HFFc6 (cell line): ENCODE measurements at places on chromosomes 2 and 18.

DNA sequence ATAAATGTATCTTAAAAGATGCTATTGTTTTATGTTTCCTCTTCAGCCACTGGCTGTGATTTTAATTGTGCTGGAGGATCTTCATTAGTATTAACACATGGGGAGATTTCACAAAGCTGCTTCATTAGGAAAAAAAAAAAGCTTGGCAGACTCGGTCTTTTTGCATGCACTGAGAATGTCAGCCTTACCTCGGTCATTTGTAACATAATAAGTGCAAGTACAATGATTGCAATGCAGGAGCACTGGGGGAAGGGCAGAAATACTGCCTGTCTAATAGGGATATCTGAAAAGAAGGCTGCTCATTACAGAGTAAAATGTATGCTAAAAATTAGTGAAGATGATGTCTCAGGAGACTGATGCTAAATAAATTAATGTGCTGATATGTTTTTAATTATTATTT, 1.3 kb upstream of the BAZ2B start:
- no peak for DNase-seq

DNA sequence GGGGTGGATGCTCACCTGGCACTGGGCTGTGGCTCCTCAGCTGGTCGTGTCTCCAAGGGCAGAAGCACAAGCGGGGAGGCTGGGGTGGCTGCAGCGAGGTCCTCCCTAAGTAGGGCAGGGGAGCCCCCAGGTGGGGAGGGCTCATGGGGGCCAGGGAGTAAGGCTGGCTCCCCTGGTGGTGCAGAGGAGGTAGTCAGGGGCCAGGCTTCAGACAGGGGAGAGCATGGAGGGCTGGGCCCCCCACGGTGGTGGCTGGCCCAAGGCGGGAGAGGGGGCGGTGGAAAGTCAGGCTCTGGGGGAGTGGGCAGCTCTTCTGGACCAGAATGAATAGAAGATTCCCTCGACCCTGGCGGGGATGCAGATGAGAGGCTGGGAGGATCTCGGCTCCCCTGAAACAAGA, 8.1 kb upstream of the SFXN5 start:
- no peak for DNase-seq

DNA sequence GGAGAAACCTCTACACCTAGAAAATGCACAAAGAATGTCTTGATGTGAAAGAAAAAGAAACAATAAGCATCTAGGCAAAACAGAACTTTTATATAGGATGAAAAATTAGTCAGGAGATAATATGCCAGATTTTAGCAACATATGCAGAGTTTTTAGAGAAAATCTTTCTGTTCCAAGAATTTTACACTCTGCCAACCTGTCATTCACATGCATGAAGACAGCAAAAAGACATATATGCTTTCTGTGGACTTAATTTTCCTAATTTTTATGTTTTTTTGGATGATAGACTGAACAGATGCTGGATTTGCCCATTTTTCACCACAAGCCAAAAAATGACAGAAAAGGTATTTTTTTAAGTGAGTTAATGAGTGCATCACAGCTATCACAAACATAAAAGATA, 637.3 kb downstream of the TRIB2 start:
- no peak for DNase-seq

DNA sequence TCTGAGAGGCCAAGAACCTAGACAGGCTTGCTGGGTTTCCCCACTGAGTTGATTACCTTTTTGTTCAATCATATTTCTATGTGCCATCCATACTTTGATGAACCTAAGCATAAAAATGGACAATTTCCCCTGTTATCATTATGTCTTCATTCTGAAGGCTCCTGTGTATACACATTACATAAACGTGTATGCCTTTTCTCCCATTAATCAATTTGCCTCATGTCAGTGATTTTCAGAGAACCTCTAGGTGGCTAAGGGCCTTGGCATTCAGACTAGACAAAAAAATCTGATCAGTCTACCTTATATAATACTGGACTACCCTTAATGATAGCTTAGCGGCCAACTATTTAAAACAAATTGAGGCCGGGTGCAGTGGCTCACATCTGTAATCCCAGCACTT, 4.1 kb upstream of the PEX13 start:
- no peak for DNase-seq

DNA sequence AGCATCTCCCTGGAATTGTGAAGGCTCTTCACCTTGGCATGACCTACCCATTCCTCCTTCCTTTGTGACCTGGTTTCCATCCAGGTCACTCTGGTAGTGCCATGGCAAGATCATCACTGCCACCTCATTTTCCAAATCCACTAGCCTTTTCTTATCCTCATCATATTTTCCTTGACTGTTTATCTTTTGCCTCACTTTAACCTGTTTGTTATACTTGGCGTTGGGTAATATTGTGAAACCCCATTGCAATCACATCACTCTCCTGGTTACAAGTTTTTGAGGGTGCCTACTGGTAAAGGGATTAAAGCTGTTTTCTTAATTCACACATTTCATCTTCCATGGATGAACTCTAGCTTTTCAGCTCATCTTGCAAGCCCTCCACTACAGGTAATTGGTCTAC, 39.1 kb upstream of the IGFBP2 start:
- no peak for DNase-seq

- DNase-seq: no peak
These were observed 69.4 kb downstream of the TET3 start for GRCh38 chr2:74053959-74054715.

DNA sequence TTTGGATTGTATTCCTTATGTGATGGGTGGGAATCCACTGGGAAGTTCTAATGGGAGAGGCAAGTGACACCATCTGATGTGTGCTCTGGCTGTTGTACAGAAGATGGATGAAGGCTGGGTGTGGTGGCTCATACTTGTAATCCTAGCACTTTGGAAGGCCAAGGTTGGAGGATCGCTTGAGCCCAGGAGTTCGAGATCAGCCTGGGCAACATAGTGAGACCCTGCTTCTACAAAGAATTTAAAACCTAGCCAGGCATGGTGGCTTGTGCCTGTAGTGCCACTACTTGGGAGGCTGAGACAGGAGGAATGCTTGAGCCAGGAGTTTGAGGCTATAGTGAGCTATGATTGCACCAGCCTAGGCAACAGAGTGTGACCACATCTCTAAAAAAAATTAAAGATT, 10.6 kb upstream of the MSH6 start:
- no peak for DNase-seq

DNA sequence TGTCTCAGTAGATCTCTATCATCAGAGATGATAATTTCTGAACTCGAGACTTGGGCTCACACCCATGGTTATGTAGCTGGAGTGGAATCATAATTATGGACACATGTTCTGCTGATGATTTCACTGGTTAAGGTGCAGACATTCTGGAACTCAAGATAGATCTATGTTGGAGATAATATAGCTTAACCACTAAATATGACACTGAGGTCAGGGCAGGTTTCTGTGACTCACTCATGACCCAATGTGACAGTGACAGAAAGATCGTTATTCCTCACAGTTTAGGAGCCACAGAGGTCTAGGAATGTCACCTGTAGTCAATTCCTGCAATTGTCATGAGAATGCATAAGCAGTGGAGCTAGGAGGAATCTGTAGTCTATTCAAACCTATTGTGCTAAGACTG, 828.6 kb downstream of the TRIB2 start:
- no peak for DNase-seq

DNA sequence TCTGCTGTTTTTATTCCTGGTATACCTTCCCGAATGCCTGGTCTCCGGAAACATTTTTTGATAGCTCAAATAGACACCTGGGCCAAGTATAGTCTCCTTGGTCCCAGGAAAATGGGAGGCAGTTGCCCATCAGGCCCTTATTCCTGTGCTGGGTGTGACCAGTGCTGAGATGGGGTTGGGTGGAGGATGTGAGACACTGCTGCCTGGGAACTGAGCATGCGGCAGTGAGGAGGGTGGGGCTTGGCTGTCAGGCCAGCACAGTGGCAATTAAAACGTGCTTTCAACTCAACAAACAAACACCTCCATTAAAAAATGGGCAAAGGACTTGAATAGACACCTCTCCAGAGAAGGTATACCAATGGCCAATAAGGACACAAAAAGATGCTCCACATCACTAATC, 12.5 kb downstream of the KLHL29 start:
- no peak for DNase-seq

GRCh38 chr2:226463154-226463553, 336.5 kb downstream of the IRS1 start:
- no peak for DNase-seq

DNA sequence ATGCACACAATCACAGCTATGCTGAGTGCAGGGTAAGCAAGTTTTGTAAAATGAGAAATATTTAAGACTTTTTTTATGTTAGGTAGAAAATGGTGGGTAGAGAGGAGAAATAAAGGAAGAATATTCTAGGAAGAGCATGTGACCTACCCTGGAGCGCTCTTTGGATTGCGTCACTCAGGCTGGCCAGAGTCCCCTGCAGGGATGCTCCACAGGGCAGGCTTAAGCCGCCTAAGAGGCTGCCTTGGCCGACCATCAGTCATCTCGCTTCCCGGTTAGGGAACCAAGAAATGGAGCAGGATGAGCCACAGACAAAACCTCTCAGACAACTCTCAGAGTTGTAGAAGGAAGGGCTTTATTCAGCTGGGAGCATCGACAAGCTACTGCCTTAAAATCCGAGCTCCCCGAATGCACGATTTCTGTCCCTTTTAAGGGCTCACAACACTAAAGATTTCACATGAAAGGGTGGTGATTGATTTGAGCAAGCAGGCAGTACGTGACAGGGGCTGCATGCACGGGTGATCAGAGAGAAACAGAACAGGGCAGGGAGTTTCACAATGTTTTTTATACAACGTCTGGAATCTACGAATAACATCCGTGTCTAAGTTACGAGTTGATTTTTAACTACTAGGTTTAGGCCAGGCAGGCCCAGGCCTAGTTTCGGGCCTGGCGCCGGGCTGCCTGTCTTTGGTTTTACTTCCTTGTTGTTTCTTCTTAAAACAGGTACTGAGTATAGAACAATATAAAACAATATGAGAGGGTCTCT, 1072.0 kb downstream of the CBLN2 start:
- DNase-seq: no peak

GRCh38 chr2:181241366-181241765, 215.8 kb upstream of the ITGA4 start:
- no peak for DNase-seq

DNA sequence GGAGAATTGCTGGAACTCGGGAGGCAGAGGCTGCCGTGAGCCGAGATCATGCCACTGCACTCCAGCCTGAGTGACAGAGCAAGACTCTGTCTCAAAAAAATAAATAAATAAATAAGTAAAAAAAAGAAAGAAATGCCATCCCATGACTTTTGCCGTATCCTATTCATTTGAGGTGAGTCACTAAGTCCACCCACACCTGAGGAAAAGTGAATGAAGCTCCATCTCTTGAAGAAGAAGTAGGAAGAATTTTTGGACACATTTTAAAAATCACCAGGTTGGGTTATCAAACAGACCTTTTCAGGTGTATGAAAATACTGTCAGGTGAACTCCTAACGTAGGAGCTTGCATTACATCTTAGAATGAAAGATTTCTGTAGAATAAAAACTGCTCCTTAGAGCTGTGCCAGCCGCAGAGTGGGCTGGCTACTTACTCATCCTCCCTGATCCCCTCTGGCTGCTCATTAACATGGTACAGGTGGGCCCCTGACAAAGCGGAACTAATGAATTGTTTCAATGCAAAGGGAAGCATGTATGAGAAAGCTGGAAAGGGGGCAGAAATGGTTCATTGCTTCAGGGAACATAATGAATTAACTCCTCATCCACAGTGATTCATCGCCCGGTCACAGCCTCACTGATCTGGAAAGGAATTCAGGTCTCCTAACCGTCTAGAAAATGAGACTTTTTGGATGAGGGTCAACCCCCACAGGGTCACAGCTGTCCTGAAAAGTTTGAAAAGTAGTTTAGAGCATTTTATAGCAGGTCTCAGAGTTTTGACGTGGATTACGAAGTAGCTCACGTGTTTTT, 191.4 kb downstream of the SPP2 start:
- peak; percentile 78 for DNase-seq

- DNase-seq: peak; percentile 45
These were observed 92.3 kb downstream of the B3GNT2 start for GRCh38 chr2:62287899-62288880.

DNA sequence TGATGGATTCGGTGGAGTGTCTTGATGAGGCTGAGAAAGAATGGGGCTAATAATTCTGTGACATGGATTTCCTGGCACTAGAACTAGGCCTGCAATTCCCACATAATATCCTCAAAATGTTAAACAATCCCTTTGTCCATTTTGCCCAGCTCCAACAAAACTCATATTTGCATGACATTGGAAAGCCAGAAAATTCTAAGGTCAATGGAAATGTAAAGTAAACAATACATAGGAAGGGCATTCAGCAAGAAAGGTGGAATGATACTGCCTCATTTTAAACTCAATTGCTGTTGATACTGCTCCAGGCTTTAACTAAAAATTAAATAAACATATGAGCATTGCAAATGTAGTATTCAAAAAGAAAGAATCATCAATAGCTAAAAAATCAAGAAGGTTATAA, 434.8 kb upstream of the SLC8A1 start:
- DNase-seq: no peak

DNA sequence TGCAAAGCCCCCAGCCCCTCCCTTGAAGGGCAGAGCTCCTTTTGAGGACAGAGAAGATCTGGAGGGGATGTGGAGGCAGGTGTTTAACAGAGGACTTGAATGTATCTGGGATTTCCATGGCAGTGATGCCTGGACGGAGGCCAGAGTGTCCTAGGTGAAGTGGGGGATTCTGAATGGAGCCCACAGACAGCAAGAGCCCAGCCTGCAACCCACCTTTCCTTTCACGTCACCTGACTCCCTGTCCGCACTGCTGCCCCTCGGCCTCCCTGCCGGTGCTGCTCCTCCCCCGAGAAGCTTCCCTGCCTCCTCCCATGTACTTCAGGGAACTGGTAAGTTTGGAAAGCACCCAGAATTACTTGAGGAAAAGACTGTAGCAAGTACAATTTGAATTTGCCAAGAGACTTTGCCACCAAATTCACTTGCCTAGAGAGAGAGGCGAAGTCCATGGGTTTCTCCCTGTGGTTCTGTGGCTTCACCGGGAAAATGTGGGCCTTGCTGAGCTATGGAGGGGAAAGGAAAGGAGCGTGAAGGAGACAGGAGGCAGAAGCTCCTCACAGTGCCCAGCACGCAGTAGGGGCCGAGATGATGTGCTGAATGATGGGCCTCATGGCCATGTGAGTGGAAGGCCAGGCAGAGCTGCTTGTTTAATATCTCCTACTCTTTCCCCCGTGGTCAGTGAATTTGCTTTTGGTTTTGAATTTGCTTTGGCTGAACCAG, 13.9 kb upstream of the ASPRV1 start:
- DNase-seq: no peak

GRCh38 chr2:144304202-144304601, 215.7 kb downstream of the ZEB2 start:
- DNase-seq: no peak

DNA sequence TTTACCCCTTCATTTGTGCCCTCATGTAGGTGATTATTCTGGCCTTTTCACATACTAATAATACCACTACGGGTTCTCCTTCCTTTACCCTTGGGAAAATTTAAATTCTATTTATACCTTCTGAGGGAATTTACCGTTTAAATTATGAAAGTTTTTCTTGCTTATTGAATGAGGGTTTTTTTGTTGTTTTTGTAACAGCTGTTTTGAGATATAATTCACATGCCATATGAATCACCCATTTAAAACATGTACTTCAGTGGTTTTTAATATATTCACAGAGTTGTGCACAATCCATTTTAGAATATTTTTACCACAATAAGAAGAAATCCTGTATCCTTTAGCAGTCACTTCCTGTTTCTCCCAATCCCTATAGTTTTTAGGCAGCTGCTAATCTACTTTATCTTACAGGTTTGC, 54.7 kb downstream of the EML4 start:
- DNase-seq: peak; percentile 15
